Activated CD4-positive, alpha-beta T cell treated with anti-CD3 and anti-CD28 coated beads, Interleukin-2, amount 50 U/mL, for 1 hour (primary cell): ENCODE measurements at places on chromosomes 1 and 21.

DNA sequence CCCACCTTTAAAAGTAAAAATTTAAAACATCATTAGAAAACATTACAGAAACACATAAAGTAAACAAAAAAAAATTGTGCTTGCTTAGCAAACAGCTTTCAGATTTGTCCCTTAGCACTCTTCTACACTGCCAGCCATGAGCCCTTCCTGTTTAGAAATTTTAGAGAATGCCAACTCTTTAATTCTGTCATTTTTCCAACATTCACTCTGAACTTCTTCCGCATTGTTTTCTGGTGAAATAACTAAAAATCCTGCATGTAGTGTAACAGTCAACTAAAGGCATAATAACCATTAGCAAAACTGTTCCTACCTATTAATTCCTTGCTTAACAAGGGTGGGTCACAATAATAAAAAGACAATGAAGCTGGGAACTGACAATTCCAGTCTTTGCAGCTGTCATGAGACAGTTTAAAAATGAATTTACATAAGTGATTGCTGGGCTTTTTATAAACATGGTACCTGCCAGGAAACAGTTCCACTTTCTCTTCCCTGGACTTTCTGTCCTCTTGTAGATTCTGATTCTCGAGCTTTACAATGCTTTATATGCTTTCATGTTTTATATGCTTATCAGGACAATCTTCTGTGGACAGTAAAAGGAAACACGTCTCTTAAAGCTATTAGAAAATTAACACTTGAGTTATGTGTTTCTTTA lies 19.0 kb downstream of the GNG12 start:
- no peak for DNase-seq

DNA sequence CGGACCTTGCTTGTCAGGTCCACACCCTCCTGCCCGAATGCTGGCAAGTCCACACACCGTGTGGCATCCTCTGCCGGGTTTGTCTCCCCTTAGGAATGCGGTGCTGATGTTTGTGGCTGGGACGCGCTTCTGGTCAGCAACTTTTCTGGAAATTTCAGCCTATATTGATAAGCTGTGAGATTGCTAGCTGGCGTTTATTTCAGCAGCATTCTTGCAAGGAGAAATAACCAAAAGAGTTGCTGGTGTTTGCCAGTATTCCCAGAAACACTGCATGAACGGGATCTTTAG lies 601 bp downstream of the CEPT1 start:
- no peak for DNase-seq

GRCh38 chr21:43956670-43957035 lies 55.5 kb upstream of the TRAPPC10 start:
- DNase-seq = no peak

GRCh38 chr1:29043274-29043965 lies 80.3 kb downstream of the TMEM200B start:
- DNase-seq = no peak

GRCh38 chr1:24248859-24249258 lies 61.8 kb upstream of the IFNLR1 start:
- no peak for DNase-seq

DNA sequence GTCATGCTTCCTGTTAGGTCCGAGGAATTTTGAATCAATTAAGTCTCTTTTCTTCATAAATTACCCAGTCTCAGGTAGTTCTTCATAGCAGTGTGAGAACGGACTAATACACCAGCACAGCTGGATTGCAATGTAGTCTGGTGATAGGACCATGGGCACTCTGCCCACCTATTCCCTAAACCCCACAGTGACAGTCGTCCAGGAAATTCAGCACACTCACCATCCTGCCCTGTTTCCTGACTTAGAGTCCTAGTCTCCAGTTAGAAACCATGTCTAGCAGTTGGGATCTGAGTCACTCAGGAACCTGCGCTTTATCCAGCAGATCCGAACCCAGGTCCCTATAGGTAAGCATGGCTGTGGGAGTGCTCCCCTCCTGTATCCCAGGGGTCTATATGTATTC lies 149.3 kb upstream of the TNR start:
- DNase-seq = no peak

- no peak for DNase-seq
Observed at GRCh38 chr1:233885196-233885920, 19.1 kb upstream of the SLC35F3 start.

GRCh38 chr1:20486457-20487235 lies 636 bp upstream of the CAMK2N1 start:
- DNase-seq = no peak

DNA sequence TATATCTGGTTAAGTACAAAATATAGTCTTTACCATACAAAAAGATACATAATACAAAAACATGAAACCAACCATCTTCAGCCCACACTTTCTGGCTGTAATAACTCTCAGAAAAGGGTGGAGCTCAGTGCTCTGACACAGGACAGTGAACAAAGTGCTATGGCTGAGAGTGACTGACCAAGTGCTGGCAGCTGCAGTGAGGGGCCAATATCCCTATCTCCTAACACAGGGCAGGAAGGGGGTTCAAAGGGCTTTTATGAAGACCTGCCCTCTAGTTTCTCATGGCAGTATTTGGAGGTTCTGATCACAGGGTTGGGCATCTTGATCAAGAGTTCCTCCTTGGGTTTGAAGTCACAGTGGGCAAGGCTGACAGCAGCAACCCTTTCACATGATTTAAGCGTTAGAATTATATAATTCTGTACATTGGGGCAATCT lies 3.9 kb downstream of the TXNIP start:
- no peak for DNase-seq

DNA sequence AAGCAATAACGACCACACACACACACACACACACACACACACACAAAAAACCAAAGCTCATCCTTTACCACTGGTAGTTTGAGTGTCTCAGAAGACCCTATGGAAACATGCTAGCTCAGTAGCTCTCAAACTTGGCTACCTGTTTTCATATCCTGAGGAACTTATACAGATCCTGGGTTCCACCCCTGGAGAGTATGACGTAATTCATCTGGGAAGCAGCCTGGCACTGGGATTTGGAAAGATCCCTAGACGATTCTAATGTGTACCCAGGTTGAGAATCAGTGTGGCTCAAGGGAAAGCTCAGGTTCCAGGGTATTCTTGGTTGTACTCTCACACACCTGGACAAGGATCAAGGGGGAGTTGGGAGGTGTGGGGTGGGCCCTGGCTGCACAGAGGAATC lies 85.9 kb downstream of the SELENOF start:
- no peak for DNase-seq

- no peak for DNase-seq
Observed at GRCh38 chr1:192983349-192983980, 75.7 kb downstream of the UCHL5 start.

GRCh38 chr1:965526-966134 lies 652 bp upstream of the PLEKHN1 start:
- no peak for DNase-seq

GRCh38 chr1:63758791-63759190 lies 15.0 kb upstream of the ROR1 start:
- no peak for DNase-seq

- DNase-seq = no peak
Observed at GRCh38 chr1:206635978-206636345, 626 bp downstream of the DYRK3 start.

DNA sequence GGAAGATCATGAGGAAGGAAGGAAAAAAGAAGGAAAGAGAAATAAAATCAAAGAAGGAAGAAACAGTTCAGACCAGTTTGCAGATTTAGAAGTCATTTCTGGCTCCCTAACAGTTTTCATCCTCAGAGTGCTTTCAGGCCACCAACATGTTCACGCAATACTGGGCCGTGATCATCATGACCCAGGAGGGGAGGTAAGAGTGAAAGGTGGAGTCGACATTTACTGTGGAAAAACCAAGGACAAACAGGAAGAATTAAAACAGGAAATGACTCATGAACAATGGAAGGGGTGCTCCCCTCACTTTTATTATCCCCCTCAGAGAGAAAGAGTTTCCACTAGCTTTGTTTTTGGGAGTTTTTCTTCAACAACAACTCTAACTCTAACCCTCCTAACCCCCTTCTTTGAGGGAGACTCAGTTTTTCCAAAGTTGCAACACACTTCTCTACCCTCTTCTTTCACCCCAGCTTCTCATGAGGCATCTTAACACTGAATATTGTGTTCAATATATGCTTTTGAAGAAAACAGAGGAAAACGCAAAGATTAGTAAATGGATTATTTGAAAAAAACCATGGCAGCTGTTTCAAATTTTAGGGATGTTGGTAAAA lies 60.4 kb downstream of the VANGL2 start:
- DNase-seq = peak; percentile 23

GRCh38 chr1:82225421-82226185 lies 424.9 kb downstream of the ADGRL2 start:
- DNase-seq = no peak

DNA sequence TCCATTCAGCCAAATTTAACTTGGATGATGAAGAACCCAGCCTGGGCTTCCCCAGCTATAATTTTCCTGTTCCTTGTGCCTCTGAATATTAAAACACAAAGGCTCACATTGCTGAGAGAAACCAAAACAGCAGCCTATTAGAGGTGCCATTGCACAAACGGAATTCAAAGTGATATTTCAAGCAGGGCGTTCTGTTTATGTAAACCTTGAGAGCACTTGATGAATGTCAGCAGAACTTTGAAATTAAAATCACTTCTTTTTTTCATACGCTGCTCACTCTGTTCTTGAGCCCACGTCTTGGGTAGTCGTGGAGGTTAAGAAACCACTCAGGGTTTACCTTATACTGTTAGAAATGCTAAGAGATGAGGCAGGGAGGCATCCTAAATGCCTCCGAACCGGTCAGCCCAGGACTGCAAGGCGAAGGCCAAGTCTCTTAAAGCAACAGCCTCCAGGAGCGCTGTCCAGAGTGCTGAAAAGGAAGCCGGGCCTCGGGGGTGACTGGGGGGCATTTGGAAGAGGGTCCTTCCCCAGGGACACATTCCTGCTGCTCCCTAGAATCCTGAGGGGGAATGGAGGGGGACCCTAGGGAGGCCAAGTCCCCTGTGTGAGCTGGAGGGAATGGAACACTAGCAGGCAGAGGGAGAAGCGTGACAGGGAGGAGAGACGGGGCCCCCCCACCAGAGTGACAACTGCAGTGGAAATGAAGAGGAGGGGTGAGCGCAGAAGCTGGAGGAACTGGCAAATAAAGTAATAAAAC lies 154.8 kb upstream of the VAMP3 start:
- peak; percentile 20 for DNase-seq

DNA sequence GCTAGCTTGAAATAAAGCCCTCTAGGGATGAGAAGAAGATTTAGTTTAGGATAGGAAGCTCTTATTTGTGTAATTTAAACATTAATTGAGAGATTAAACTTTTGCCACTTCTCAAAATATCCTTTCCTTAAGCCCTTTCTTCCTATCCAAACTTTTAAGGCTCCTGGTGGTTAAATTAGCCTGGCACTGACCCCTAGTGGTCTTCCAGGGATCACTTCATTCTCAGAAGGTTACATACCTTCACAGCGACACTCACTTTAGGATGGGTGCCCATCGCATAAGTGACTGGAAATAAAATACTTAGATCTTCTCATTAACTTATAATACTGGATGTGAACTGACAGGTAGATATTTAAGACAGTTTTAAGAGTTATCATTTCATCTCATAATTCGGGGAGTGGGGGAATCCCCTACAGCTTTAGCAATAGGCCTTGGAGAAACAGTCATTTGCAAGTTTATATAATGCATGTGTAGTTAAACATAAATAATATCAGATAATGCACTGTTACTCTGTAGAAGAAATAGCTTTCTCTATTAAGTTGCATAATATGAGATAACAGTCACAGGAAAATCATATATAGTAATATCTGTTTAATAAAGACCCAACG lies 7.4 kb downstream of the LHX9 start:
- DNase-seq = no peak

DNA sequence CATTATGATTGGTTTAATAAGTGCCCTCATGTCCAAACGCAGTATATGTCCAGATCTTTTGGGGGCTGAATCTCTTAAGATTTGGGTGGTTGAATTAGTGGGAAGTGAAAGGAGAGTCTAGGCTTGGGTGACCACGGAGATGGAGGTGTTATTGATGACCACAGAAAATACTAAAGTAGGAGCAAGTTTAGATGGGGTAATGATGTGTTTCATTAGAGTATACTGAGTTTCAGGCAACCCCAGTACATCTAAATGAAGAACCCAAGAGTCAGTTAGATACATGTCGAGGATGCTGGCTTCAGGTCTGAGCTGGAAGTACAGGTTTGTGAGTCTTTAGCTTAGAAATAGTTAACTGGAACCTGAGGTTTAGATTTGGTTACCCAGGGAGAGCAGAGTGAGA lies 6.5 kb upstream of the ZZZ3 start:
- DNase-seq = no peak

- DNase-seq = no peak
Observed at GRCh38 chr1:232542633-232543593, 87.0 kb downstream of the SIPA1L2 start.

- DNase-seq = no peak
Observed at GRCh38 chr1:46061146-46061545, 71.3 kb downstream of the PIK3R3 start.

GRCh38 chr1:214979191-214979590 lies 103.3 kb upstream of the KCNK2 start:
- no peak for DNase-seq

- DNase-seq = no peak
Observed at GRCh38 chr1:60448850-60449249, 375.3 kb upstream of the C1orf87 start.

GRCh38 chr1:220330265-220330664 lies 58.0 kb upstream of the RAB3GAP2 start:
- DNase-seq = no peak

DNA sequence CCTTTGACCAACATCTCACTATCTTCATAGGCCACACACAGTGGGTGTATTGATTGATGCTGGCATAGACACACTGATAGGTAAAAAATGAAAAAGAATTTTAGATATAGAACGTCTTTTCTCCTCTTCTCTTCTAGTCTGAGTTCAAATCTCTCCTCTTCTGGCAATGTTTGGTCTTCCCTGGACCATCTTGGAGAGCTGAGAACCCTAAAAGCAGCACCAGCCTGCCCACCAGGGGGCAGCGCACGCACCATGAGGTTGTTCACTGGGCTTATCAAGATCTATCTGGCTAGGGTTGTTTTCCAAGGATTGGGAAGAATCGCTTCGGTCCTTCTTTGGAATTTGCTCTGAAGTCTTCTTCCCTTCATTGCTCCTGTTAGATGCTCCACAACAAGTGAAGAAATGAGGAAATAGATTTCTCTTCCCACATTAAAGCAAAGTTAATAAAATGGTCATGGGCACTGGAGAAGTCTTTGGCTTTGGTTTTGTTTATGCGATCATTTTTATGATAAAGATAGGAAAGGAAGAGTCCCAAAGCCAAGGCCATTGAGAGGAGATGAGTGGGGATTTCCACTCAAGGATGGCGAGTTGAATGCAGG lies 104.0 kb upstream of the OLIG2 start:
- peak; percentile 32 for DNase-seq

GRCh38 chr1:203911806-203912205 lies 50.4 kb downstream of the SNRPE start:
- DNase-seq = no peak

- no peak for DNase-seq
Observed at GRCh38 chr21:18030248-18030647, 211.1 kb upstream of the C21orf91 start.

DNA sequence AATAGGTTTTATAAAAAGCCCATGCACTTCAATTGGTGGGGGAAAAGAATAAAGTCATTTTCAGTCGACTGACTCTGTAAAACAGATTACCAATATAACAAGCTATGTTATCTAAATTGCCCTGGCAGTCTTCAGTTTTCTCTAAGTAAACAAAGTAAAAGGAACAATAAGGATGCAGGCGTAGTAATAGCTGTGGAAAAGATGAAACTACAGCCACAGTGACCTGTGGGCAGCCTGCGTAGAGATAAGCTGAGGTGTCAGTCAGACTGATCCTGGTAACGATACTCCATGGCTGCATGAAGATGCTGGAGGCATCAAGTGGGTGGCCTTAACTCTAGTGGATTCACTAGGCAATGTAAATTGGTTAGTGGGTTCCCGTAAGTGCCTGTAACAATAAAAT lies 29.3 kb downstream of the CLCC1 start:
- no peak for DNase-seq
